ENCODE measurements at places on chromosomes 12 and 14.

- DNase-seq = no peak
Observed at GRCh38 chr12:124512667-124513296, 54.6 kb downstream of the NCOR2 start.

DNA sequence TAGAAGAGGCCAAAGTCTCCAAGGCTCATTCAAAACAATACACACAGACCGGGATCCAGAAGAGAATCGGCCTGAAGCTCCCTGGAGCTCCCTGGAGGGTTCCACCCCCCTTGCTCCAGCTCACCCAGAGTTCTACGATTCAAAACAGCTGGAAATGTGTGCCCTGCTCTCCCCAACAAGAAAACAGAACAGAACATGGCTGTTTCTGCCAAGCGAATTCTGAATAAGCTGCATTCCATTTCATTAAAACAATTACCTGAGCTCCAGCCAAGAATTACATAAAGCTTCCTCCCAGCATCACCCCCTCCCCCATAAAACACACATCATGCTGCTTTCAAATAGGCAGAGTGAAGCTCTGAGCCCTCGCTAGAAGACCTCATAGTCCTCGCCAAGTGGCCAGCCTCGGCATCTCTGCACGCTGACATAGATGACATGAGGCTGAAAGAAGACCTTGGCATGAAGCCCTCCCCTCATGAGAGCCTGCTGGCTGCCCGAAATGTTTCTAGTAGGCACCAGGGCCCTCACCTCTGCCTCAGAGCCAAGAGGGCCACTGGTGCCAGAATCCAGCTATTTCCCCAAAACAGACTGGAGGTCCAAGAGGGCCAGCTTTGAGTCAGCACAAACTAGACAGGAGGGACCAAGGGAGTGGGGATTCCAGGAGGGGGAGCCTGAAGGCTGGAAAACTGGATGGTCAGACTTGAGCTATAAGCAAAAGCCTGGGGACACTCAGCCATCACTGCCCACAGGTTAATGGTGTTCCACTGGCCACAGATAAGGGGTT, 8.3 kb downstream of the PXN start:
- no peak for DNase-seq

GRCh38 chr12:51270067-51270950, at the start of gene SMAGP:
Gene SMAGP (minus strand): TSS chr12:51270415. CDS start chr12:51269278, 1,137 bp downstream.
- peak; percentile 45 for DNase-seq

GRCh38 chr12:117272690-117273089, 82.4 kb upstream of the FBXO21 start:
- DNase-seq = no peak

DNA sequence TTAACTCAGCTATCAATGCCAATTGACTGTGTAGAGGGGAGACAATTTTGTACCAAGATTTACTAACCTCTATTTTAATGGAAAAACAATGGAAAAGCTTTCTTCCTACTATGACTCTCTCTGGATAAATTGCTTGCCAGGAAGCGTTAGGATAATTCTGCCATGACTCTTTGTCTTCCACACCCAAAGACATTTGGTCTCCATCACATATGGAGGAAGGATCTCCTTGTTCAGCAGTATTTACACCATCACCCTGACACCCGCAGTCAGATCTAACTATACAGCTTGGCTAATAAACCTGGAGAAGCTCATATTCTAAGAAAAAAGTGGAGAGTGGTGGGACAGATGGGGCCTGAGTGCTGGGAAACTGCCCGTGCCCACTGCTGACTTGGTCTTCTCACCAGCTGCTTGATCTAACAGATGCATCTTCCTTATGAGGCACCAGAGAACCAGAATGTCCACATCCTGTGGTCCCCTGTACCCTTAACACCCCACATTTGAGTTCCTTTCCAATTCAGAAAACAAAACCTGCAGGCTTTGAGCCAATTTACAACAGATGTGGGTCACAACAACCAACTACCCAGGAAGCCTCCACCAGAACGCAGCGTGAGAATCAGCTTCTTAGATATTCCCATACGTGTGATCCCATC, 154.0 kb downstream of the DAD1 start:
- no peak for DNase-seq

- DNase-seq = no peak
Observed at GRCh38 chr12:119301379-119301778, 33.1 kb upstream of the CCDC60 start.

GRCh38 chr14:84694161-84694560, 835.8 kb upstream of the FLRT2 start:
- no peak for DNase-seq

- peak; percentile 30 for DNase-seq
Observed at GRCh38 chr14:103188810-103189480, 65.7 kb downstream of the TNFAIP2 start.

GRCh38 chr12:71392521-71393145, 47.0 kb upstream of the LGR5 start:
- peak; percentile 63 for DNase-seq

DNA sequence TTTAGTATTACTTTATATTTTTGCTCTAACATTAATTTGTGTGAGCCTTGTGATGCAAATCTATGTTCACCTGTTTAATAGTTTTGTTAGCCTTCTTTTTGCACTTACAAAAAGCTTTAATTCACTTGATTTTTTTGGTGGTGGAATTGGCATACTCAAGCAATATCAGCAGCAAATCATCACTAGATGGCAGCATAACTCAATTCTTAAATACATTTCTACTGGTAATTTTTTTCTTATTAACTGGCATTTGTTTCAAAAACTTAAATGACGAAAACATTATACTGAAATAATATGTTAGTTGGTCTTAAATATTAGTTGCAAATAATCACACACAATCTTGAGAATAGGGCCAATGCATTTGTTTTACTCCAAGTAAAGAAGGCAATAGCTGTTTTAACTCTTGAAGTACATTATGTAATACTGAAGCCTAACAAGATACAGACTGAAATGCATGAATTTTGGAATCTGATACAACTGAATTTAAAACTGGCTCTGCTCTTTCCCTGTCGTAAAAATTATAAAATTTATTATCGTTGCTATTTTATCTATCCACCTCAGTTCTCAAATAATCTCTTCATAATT, 151.5 kb downstream of the ATXN7L3B start:
- DNase-seq = peak; percentile 63

DNA sequence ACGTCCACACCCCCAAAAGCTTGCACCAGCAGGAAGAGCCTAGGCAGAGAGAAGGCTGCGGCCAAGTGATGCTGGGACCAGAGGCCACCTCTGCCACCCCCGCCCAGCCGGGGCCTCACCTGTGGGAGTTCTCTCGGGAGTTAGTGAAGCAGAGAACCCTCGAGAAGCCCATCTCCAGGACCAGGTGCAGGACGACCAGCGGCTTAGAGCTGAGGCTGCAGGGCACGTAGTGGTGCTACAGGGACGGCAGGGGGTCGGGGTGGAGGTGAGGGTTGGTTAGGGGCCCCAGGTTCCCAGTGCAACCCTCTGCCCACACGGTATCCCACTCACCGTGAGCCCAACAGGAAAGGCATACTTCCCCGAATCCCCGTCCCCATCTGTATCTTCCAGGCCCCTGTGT, 3.6 kb downstream of the DDX51 start:
- DNase-seq = no peak

DNA sequence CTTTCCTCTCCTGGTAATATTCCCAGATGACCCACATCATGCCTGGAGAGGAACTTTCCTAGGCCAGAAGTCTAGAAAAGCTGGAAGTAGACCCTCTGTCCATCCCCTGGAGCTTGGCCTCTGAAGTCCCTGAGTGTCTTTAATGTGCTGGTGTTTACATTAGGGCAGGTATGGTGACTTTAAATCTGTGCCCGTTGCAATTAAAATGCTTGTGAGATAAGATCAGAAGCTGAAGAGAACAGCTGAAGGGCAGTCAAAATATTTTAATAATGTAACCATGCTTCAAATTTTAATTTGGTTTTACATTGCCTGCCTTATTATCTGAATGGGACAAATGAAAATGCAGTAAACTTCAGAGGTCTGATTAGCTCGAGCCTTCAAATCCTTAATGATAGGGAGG, 1022.5 kb downstream of the BCL11B start:
- DNase-seq = no peak

GRCh38 chr12:123465084-123465483, 7.1 kb downstream of the SNRNP35 start:
- no peak for DNase-seq

GRCh38 chr12:99611117-99611516, 36.4 kb upstream of the GARIN6 start:
- DNase-seq = no peak

GRCh38 chr12:11970155-11970520, 100.6 kb upstream of the BCL2L14 start:
- DNase-seq = no peak

- no peak for DNase-seq
Observed at GRCh38 chr14:99792551-99793212, 531 bp upstream of the EML1 start.

DNA sequence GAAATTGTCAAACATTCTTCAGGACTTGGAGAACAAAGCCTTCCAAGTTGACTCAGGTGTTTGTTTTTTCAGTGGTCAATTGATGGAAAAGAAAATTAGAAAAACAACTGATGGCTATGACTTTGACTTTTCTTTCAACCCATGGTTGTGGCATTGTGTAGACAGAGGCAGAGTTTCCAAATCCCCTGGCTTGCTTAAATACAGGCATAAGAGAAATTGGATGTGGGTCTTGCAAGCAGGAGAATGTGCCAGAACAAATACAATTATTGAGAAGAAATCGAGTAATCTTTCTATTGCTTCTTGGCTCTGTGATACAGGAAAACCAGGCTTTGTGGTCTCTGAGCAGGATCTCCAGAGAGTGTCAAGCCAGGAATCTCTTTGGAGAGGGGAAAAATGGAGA, 40.9 kb upstream of the FRMD6 start:
- no peak for DNase-seq

Measured in KBM-7 (cell line).